Psoas muscle (tissue), 8 donors: ENCODE measurements at places on chromosomes 1 and 21. TPM values are rescaled to one million over a fixed set of nuclear protein-coding genes. Genes with fewer than 3 reads are reported as not detected.

DNA sequence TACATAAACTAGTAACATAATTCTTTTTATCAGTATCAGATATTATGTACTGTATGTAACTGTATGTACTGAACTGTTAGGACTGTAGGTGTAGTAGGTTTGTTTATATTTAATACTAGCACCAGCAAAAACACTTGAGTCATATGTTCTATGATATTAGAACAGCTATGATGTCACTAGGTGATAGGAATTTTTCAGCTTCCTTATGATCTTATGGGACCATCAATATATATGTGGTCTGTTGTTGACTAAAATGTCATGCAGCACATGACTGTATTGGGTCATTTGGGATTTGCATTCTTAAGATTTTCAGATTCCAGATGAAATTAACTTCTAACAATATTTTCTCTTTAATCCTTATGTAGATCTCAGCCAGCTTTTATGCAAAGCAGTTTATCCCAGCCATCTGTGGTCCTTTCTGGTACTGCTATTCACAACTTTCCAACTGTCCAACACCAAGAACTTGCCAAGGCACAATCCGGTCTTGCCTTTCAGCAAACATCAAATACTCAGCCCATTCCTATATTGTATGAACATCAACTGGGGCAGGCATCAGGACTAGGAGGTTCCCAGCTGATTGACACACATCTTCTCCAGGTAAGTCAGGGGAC is 38.3 kb upstream of the MYOCOS start:
- peaks cover 12% of the 10 kb centered on the region for H3K36me3 ChIP-seq
- H3K4me3 ChIP-seq, result no peak overlapping the region
- no peaks in the 10 kb centered on the region for H3K27me3 ChIP-seq
- no peak overlapping the region for H3K27ac ChIP-seq

GRCh38 chr1:211731456-211732292 is 56.3 kb upstream of the NEK2 start:
- no peaks in the 10 kb centered on the region for H3K4me1 ChIP-seq
- H3K27ac ChIP-seq, result no peak overlapping the region
- DNase-seq, result no peak
- H3K27me3 ChIP-seq, result no peaks in the 10 kb centered on the region

- H3K27ac ChIP-seq, result peak overlapping the region; percentile 92
- no peaks in the 10 kb centered on the region for H3K27me3 ChIP-seq
- H3K36me3 ChIP-seq, result peaks cover 25% of the 10 kb centered on the region
- peaks cover 26% of the 10 kb centered on the region for H3K4me1 ChIP-seq
These were observed 573 bp downstream of the PSMG1 start for GRCh38 chr21:39182484-39183271.

DNA sequence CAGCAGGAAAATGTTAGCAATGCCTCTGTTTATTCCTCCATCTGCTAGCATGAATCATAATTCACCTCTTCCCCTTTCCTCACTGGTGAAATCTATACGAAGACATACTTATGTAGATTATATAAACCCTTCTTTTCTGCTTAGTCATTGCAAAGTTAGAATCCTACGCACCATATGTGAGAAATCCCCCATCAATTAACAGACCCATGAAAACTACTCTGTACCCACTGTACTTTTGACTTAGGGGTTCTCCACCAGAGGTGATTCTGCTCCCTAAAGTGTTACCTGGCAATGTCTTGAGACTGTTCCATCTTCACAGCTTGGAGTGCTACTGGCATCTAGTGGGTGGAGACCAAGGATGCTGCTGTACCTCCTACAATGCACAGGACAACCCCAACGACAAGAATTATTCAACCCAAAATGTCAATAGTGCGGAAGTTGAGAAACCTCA is 49.6 kb upstream of the KCTD3 start:
- no peak for DNase-seq
- H3K4me1 ChIP-seq, result no peaks in the 10 kb centered on the region
- no peaks in the 10 kb centered on the region for H3K36me3 ChIP-seq
- no peaks in the 10 kb centered on the region for H3K27me3 ChIP-seq

DNA sequence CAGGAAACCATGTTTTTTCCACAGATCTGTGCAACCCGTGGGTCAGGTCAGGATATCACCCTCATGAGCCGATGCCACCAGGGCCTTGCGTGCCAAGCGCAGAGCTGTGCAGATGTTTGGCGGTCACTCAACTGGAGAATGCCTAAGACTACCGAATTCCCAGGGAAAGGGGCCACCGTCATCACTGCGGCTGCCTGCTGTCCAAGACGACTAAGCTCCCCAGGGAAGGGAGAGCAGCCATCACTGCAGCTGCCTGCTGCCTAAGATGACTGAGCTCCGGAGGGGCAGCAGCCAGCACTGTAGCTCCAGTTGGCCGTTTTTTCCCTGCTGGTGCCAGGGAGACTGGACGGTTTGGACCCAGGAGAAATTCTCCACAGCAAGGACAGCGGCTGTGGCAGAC is 31.1 kb downstream of the AKT3 start:
- H3K27ac ChIP-seq, result no peak overlapping the region
- no peak for DNase-seq
- H3K4me1 ChIP-seq, result no peaks in the 10 kb centered on the region
- H3K36me3 ChIP-seq, result no peaks in the 10 kb centered on the region
- no peaks in the 10 kb centered on the region for H3K27me3 ChIP-seq
- H3K4me3 ChIP-seq, result no peak overlapping the region

- peaks cover 43% of the 10 kb centered on the region for H3K4me1 ChIP-seq
- no peaks in the 10 kb centered on the region for H3K27me3 ChIP-seq
- DNase-seq, result no peak
- no peaks in the 10 kb centered on the region for H3K36me3 ChIP-seq
- H3K4me3 ChIP-seq, result no peak overlapping the region
- peak overlapping the region; percentile 42 for H3K27ac ChIP-seq
These were observed 82.0 kb downstream of the TGFBR3 start for GRCh38 chr1:91803847-91804545.

The ADAMTSL4 gene
- 32.6 TPM for polyA plus RNA-seq

The SELP gene
- 1.1 TPM for polyA plus RNA-seq

The NID1 gene
- 15.9 TPM for polyA plus RNA-seq

The ATPAF1 gene
- polyA plus RNA-seq, result 60.9 TPM
